ENCODE measurements at places on chromosomes 4 and X.

DNA sequence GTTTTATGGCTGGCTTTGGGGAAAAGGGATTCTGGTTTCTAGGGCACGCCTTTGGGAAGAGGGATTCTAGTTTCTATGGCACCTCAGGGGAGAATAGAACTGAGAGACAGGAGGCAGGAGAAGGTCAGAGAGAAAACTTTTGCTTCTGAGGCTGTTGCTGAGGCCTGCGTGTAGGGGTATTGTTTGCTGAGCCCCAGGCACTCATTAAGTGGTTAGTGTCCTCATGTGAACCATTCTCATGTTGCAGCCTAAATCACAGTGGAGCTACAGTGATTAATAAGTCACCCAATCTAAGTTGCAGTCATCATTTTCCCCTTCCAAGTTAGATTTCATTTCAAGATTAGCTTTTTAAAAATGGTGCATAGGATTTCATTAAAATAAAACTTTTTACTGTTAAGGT lies 29.0 kb downstream of the VCX3A start:
- no peak for DNase-seq

GRCh38 chrX:13476384-13476783 lies 93.0 kb upstream of the EGFL6 start:
- no peak for DNase-seq

DNA sequence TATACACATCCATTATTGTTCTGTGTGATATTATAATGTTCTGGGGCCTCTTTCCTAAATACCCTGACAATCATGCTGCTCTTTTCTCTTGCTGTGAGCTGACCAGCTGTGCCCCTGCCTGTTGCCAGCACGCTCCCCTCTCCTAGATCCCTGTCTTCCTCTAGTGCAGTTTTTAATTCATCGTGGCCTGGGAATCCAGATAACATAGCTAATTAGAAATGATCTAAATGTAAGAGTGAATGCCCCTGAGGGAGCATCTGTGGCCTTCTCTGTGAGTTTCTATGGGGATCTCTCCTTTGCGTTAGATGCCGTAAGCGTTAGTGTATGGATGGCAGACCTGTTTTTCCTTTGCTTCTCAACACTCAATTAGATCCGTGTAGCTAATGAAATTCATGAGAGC lies 434.3 kb downstream of the SPRY1 start:
- no peak for DNase-seq

DNA sequence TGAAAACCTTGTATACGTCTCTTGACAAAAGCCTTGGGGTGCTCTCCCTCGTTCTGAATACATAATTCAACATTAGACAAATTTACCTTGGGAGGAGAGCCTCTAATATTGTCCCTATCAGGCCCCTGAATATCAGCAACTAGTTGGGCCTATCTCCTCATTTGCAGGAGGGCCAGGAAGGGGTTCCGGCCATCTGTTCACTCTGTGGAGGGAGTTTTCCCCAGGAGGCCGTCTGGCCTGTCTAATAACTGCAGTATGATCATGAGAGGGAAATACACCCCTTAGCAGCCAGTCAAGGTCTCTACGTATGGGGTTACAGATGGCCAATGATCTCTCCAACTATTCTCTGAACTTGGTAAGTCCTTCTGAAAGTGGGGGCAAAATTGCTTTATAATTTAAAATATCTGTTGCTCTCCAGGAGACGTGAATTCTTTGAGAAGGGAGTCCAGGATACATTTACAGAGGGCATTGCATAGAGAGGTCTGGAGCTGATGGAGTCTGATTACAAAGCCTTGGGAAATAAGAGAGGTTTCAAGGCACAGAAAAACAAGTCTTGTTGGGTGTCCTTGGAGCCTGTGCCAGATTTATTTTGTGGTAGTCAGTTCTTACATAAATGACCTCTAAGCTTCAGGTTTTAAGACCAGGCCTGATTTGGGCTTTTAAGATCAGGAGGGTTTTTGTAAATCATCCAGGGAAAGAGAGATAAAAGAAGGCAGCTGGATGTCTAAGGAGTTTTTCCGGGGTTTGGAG lies 48.2 kb upstream of the UXT start:
- DNase-seq, result peak; percentile 37

DNA sequence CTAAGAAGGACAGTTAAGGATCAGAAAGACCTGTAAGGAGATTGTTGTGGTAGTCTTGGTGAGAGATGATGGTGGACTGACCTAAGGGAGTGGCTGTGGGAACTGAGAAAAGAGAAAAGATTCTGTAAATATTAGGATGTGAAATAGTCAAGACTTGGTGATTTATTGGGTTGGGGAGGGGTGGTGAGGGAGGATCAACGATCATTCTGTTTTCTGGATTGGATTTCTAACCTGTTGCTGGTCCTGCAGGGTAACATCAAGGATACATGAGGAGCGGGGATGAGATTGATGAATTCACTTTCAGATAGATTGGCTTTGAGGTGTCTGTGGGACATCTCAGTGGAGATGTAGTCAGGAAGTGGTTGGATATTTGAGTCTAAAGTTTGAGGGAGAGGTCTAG lies 1.4 kb downstream of the PIN4 start:
- DNase-seq, result no peak

DNA sequence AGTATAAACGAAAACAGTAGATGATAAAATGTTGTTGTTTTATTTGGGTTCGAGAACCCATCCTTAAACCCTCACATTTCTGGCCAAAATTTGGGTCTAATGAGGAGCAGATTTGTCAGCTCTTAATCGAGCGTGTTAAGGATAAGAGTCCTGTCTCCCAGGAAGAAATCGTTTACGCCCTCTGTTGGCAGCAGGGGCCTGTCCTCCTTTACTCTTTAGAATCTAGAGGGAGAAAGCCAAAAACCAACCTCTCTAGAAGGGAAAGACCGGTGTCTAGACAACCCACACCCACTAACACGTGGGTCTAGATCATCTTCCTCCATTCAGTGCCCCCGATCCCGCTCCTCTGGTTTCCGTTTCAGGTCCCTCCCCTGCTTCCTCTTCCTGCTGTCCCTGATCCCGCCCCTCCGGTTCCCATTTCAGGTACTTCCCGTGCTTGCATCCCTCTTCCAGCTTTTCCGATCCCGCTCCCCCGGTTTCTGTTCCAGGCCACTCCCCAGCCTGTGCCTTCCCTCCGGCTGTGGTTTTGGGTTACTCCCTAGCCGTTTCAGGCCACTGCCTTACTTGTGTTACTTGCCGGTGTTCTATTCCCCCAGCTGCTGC lies 339.1 kb downstream of the PAPSS1 start:
- DNase-seq, result no peak

- DNase-seq, result peak; percentile 37
These were observed 165.1 kb upstream of the TTC29 start for GRCh38 chr4:147110473-147111367.

DNA sequence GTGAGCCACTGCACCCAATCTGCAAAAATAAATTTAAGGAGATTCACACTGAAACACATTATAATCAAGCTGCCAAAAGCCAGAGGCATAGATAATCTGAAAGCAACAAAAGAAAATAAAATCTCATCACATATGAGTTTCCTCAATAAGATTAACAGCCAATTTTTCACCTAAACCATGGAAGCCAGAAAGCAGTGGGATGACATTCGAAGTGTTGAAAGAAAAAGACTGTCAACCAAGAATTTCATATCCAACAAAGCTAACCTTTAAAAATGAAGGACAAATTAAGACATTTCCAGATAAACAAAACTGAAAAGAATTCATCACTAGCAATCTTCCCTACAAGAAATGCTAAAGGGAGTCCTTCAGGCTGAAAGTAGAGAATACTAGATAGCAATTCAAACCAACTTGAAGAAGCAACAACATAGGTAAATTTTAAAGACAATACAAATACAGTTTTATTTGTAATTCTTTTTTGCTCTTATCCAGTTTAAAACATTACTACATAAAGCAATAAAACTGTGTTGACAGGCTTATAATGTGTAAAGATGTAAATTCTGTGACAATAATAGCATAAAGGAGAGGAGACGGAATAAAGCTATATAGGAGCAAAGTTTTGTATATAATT lies 23.1 kb upstream of the KLHL8 start:
- DNase-seq, result no peak

GRCh38 chr4:1720163-1720983 lies 750 bp downstream of the TMEM129 start:
- DNase-seq, result peak; percentile 10

- DNase-seq, result no peak
These were observed 305.9 kb downstream of the IDS start for GRCh38 chrX:149198980-149199732.

- DNase-seq, result peak; percentile 44
These were observed 75.1 kb downstream of the TENM3 start for GRCh38 chr4:182318256-182318655.

DNA sequence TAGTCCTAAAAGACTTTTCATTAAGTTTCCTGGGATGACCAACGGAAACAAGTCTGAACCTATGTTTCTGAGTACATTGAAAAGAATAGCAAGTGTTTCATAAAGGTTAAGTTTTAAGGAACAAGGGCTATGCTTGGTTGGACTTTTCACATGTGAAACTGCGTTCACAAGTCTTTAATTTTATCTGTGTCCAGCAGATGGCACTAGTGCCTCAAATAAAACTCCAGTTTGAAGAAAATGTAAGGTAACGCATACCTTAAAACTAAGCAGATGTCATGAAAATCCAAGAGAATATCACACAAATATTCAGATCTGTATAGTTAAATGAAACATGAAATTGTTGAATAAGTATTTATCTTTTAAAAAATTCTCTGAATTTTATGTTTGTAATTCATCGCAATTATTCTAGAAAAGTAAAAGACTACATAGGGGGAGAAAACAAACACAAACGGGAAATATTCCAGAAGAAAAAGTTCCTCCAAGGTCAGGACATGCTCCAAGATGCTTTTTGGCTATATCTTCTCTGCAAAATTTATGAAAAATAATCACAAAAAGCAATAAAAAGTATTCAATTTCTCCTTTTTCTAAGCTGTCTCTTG lies 89.6 kb upstream of the MAD2L1 start:
- peak; percentile 73 for DNase-seq

GRCh38 chr4:41323706-41324105 lies 67.0 kb downstream of the UCHL1 start:
- no peak for DNase-seq

- no peak for DNase-seq
These were observed 35.9 kb upstream of the PHOX2B start for GRCh38 chr4:41784191-41784979.

DNA sequence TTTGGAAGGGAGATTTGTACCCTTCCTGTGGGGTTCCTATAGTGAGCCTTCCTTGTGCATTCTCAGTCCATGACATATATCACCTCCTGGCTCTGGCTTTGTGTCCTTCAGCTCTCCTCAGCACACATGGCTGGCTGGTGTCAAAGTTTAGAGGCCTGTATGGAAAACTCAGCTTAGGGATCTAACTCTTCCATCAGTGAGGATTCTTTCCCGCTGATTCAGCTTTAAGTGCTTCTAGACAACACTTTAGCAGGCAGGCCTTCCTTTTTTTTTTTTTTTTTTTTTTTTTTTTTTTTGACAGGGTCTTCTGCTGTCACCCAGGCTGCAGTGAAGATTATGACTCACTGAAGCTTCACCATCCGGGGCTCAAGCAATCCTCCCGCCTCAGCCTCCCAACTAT lies 84.2 kb downstream of the NPNT start:
- peak; percentile 50 for DNase-seq

DNA sequence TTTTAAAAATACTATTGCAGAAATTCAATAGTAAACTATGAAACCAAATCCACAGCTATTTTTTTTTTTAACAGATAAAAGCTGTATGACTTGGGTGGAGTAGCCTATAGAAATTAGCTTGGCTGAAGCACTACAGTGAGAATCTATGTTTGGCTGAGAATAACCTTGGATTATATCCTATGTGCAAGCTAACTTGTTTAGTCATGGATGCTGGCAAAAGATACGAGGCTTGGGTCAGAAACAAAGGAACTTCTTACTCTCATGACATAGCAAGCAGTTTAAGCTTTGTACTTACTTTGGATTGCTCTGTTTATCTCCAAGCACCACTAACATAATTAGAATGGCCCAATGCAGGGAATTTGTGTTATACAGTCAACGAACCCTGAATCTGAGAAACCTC lies 119.2 kb upstream of the GRID2 start:
- peak; percentile 60 for DNase-seq

DNA sequence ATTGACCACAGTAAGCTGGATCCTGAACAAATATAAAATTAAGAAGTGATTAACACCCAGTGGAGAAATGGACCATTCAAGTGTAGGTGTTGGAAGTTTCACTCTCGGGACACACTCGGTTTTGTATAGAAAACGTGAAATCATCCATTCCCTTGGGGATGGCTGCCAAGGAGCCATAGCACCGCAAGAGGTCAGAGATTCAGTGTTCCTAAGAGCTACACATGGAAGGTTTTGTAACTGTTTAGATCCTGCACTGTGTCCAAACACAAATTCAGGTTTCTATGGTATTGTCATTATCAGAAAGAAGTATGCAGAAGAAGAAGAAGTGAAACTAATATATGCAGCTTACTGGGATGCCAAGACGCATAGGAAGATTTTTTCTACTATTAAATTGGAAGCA lies 281.0 kb downstream of the LDB2 start:
- peak; percentile 29 for DNase-seq

DNA sequence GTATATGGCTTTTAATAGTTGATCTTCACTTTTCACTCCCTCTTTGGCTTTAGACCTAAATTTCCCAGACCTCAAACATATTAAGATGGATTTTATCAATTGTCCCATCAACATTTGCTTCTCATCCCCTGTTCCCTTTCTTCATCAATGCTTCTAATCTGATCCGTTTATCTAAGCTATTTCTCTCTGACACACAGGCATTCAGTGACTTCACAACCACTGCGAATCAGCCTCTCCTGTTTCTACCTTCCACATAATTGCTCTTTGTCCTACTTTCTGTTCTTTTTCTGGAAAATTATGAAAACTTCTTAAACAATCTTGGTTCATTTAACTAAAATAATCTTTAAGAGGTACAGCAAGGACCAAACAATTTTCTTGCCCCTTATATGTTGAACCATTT lies 115.2 kb downstream of the GLRA3 start:
- DNase-seq, result no peak

DNA sequence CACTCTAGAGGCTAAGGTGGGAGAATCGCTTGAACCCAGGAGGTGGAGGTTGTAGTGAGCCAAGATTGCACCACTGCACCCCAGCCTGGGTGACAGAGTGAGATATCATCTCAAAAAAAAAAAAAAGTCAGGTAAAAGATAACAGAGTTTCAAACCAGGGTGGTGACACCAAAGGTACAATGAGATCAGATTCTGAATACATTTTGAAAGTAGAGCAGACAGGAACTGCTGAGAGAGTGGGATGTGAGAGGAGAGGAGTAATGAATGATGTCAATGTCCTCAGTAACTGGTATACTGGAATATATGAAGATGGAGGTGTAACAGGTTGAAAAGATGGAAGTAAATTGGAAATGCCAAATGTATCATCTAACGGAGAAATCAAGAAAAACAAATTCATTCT lies 135.6 kb downstream of the CAMK2D start:
- no peak for DNase-seq

- no peak for DNase-seq
These were observed 76.4 kb downstream of the ACOX3 start for GRCh38 chr4:8364141-8364540.

DNA sequence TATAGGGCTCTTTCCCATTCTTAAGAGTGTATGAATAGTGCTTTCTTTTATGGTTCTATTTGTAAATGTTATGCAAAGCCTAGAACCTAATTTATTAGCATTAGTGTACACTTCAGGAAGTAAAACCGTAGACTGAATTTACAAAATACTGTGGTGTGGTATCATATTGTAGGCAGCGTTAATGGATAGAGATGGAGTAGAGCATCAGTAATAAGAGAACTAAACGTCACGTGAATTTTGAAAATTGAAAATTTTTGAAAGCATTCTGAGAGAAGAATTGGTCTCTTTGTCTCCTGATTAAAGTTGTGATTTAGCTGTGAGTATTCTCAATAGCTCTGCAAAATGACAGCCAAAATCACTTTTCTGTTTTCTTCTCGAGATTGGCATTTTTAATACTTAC lies 2.9 kb downstream of the STIM2 start:
- no peak for DNase-seq

All from fibroblast of upper back skin (primary cell).